Activated CD4-positive, alpha-beta T cell treated with anti-CD3 and anti-CD28 coated beads for 36 hours (primary cell): ENCODE measurements at places on chromosomes 7 and 10. TPM values are rescaled to one million over a fixed set of nuclear protein-coding genes. Genes with fewer than 3 reads are reported as not detected.

PLPP4 gene
- total RNA-seq: not detected

FBXL13 gene
- total RNA-seq: 0.83 TPM

POU6F2 gene
- total RNA-seq: not detected

TWIST1 gene
- total RNA-seq: 1.2 TPM

VWDE gene
- 2.2 TPM for total RNA-seq

SUN3 gene
- not detected for total RNA-seq

SH2B2 gene
- total RNA-seq: 3.2 TPM

GRCh38 chr7:13327669-13328068 lies 640.2 kb downstream of the ARL4A start:
- no peak for DNase-seq

- peak; percentile 64 for DNase-seq
Measured at GRCh38 chr7:121530227-121531174, 134.4 kb upstream of the FAM3C start.

- no peak for DNase-seq
Measured at GRCh38 chr10:101237982-101238731, 8.9 kb upstream of the LBX1 start.

DNA sequence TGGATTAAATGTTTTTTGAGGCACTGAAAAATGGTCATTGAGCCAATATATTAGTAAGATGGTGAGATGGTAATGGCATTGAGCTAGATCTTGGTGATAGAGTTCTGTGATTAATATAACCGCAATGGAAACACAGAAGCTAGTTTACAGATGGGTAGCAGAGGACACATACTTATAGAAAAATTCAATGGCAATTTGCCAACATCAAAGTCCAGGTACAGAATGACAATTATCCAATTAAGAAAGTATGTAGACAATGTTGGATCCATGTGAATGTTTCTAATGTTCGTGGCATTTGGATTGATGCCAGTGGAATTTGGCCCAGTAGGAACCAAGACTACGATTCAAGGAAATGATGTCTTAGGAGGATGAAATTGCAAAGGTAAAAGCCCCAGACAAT lies 187.8 kb downstream of the GNAT3 start:
- DNase-seq: no peak
